ENCODE measurements at places on chromosomes 7 and 10. TPM values are rescaled to one million over a fixed set of nuclear protein-coding genes. Genes with fewer than 3 reads are reported as not detected.
A peak's percentile ranks its signal among the peaks of the same experiment; 100 is the strongest.

TMEM236 gene
- 1.9 TPM for total RNA-seq

GAD2 gene
- total RNA-seq: not detected

TBL2 gene
- 33.6 TPM for total RNA-seq

NACAD gene
- 4.2 TPM for total RNA-seq

ARID5B gene
- total RNA-seq: 77.9 TPM

VWA2 gene
- total RNA-seq: 6.5 TPM

ETV1 gene
- 28.6 TPM for total RNA-seq

UTF1 gene
- not detected for total RNA-seq

PPIF gene
- 36.7 TPM for total RNA-seq

SDK1 gene
- total RNA-seq: 38.3 TPM

SPDYE9 gene
- total RNA-seq: not detected

HOXA2 gene
- total RNA-seq: 2.9 TPM

DNA sequence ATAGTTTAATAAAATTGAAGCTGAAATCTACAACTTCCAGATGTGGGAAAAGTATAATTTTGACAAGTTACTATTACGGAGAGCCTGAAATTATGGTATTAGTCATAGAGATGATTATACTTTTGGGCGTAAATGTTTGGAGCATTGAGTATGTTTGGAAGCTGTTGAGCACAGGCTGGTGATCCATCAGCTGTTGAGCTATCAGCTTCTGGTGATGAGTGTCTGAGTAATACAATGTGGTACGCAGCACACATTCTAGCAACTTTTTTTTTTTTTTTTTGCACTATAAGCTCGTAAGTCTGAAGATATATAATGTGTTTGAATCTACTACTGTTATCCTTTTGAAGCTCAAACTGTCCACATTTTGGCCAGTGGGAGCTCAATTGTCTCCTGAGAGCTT is 123.4 kb downstream of the ATE1 start:
- no peaks in the 10 kb centered on the region for H3K4me1 ChIP-seq
- H3K36me3 ChIP-seq: no peaks in the 10 kb centered on the region
- no peaks in the 10 kb centered on the region for H3K27me3 ChIP-seq
- DNase-seq: no peak
- no peak overlapping the region for H3K27ac ChIP-seq
- H3K4me3 ChIP-seq: no peak overlapping the region

DNA sequence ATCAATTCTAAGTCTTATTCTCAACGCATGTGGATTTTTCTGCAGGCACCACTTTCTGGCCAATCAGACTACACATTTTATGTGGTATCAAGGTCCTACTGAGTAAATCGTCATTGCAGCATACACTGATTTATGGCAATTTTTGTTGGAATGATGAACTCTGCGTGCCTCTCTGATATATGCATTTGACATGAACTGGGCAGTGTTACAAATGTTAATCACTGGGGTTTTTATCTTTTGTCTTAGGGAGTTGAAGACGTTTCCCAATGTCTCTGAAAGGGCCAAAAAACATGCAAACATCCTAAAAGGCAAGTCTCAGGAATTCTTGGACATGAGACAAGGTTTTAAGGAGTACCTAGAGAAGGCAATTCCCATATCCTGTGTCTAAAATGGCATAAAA is 809.5 kb upstream of the CELF2 start:
- H3K36me3 ChIP-seq: no peaks in the 10 kb centered on the region
- H3K4me1 ChIP-seq: no peaks in the 10 kb centered on the region
- no peaks in the 10 kb centered on the region for H3K27me3 ChIP-seq
- no peak overlapping the region for H3K27ac ChIP-seq

GRCh38 chr10:52865213-52865612 is 92.6 kb upstream of the MBL2 start:
- H3K4me1 ChIP-seq: no peaks in the 10 kb centered on the region
- H3K27me3 ChIP-seq: no peaks in the 10 kb centered on the region
- no peaks in the 10 kb centered on the region for H3K36me3 ChIP-seq
- H3K27ac ChIP-seq: no peak overlapping the region

GRCh38 chr7:18536486-18536885 is 40.9 kb downstream of the HDAC9 start:
- H3K27ac ChIP-seq: no peak overlapping the region
- H3K4me1 ChIP-seq: peaks cover 3% of the 10 kb centered on the region
- H3K4me3 ChIP-seq: no peak overlapping the region
- H3K27me3 ChIP-seq: no peaks in the 10 kb centered on the region
- DNase-seq: no peak

- H3K4me3 ChIP-seq: no peak overlapping the region
- H3K27ac ChIP-seq: no peak overlapping the region
- no peaks in the 10 kb centered on the region for H3K4me1 ChIP-seq
These were observed 134.9 kb downstream of the RAMP3 start for GRCh38 chr7:45292481-45292880.

- H3K4me3 ChIP-seq: no peak overlapping the region
- H3K27me3 ChIP-seq: no peaks in the 10 kb centered on the region
- H3K36me3 ChIP-seq: no peaks in the 10 kb centered on the region
- DNase-seq: no peak
- H3K4me1 ChIP-seq: no peaks in the 10 kb centered on the region
- no peak overlapping the region for H3K27ac ChIP-seq
These were observed 156.8 kb upstream of the FRMD4A start for GRCh38 chr10:14487488-14487883.

DNA sequence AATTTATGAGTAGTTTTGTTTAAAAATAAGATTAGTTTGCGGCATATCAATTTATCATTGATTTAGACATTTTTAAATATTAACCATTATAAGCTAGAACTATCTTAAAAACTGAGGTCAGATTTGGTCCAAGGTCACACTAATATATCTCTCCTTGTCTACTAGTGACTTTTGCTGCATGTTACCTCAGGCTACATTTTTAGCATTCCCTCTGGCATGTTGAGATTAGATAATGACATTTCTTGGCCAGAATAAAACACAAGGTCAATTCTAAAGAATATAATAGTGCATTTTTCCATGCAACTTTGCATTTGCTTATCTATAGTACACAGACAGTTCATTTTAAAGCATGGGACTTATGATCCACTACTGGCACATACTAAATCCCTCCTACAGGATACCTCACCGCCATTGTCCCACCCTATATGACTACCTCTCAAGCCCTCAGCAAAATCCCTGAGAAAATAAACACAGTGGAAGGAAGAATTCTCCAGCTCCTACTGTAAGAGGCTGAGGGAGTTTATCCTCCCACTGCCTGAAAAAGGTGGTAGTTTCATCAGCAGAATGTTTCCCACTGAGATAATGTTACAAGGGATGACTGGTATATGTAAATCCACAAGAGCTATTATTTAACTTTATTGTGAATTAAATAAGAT is 816.4 kb downstream of the GRM8 start:
- no peak overlapping the region for H3K27ac ChIP-seq
- H3K36me3 ChIP-seq: no peaks in the 10 kb centered on the region
- DNase-seq: peak; percentile 4
- H3K4me1 ChIP-seq: no peaks in the 10 kb centered on the region
- no peaks in the 10 kb centered on the region for H3K27me3 ChIP-seq
- H3K4me3 ChIP-seq: no peak overlapping the region

DNA sequence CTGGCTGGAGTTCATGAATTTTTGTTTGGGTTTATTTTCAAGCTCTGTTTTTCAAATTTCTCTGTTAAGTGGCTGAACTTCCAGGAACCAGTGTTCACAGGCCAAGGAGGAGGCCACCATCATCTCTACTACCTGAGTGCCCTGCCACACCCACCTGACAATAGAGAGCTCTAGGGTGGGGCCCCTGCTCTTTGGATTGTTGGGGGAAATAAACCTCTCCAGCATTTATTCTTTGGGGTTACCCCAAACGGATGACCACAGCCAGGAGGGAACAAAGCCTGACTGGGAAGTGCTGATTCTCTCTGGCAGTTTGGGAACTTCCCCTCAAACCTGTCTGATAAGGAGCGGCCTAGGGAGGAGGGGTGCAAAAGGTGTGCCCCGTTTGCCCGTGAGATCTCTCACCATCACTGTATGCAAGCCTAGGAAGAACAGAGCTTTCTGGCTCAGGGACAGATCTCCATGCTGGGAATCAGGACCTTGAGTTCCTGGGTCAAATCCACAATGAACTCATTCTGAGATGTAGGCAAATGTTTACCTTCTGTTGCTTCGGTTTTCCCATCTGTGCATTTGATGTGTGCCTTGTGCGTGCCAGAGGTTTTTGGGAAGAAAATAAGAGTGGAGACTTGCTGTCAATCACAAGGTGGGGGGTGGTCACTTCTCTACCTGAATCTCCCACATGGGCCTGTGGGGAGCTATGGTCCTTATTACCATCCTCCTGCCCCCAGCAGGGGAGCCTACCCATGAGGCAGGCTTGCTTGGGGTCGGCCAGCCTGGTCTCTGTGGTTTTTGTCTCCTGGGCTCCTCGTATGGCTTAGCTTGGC is 27.7 kb upstream of the PDCD4 start:
- DNase-seq: no peak
- no peaks in the 10 kb centered on the region for H3K27me3 ChIP-seq
- H3K4me3 ChIP-seq: no peak overlapping the region
- no peaks in the 10 kb centered on the region for H3K36me3 ChIP-seq
- H3K4me1 ChIP-seq: peaks cover 19% of the 10 kb centered on the region

DNA sequence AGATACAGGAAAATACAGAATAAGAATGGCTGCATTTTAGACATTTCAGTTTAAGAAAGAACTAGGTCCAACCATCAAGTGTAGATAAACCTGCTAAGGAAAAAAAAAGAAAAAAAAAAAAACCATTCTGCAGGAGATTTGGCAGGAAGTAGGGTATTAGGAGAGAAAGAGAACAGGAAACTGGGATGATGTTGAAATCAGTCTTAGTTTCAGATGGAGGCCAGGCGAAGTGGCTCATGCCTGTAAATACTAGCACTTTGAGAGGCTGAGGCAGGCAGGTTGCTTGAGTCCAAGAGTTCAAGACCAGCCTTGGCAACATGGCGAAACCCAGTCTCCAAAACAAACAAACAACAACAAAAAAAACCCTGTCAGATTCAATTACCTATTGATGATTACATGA is 120.2 kb downstream of the RAB11FIP2 start:
- H3K4me1 ChIP-seq: no peaks in the 10 kb centered on the region
- DNase-seq: no peak
- no peaks in the 10 kb centered on the region for H3K27me3 ChIP-seq

DNA sequence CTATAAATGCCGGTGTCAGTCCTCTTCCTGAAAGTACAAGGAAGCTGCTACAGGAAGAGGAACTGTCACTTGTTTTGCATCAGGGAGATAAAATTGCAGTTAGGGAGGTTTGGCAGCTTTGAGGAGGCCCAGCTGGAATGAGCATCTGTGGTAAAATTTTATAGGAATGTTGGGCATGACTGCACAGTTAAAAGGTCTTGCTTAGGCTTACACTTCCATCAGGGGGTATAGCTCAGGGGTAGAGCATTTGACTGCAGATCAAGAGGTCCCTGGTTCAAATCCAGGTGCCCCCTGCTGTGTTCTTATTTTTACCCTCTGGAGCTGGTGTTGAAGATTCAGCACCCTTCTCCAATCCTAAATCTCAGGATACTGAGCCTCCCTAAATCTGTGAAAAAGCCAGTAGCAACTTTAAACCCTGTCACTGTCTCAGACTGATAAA is 65.9 kb downstream of the ZNF467 start:
- H3K36me3 ChIP-seq: no peaks in the 10 kb centered on the region
- no peak overlapping the region for H3K4me3 ChIP-seq
- H3K27me3 ChIP-seq: no peaks in the 10 kb centered on the region
- no peaks in the 10 kb centered on the region for H3K4me1 ChIP-seq
- no peak overlapping the region for H3K27ac ChIP-seq

- no peak for DNase-seq
- H3K4me1 ChIP-seq: no peaks in the 10 kb centered on the region
These were observed 124.4 kb upstream of the FGFR2 start for GRCh38 chr10:121722665-121723064.

- DNase-seq: no peak
- no peak overlapping the region for H3K27ac ChIP-seq
- no peak overlapping the region for H3K4me3 ChIP-seq
- no peaks in the 10 kb centered on the region for H3K27me3 ChIP-seq
These were observed 235.0 kb upstream of the PLPP4 start for GRCh38 chr10:120221873-120222485.

GRCh38 chr10:123294109-123294508 is 139.9 kb downstream of the BUB3 start:
- no peaks in the 10 kb centered on the region for H3K4me1 ChIP-seq
- H3K27me3 ChIP-seq: no peaks in the 10 kb centered on the region
- no peak overlapping the region for H3K27ac ChIP-seq
- H3K4me3 ChIP-seq: no peak overlapping the region

GRCh38 chr10:44478040-44478439 is 93.1 kb upstream of the CXCL12 start:
- no peak overlapping the region for H3K27ac ChIP-seq
- no peak overlapping the region for H3K4me3 ChIP-seq
- H3K27me3 ChIP-seq: no peaks in the 10 kb centered on the region
- peaks cover 2% of the 10 kb centered on the region for H3K4me1 ChIP-seq
- DNase-seq: no peak
- no peaks in the 10 kb centered on the region for H3K36me3 ChIP-seq

GRCh38 chr7:112009081-112009480 is 197.1 kb downstream of the DOCK4 start:
- no peaks in the 10 kb centered on the region for H3K27me3 ChIP-seq
- no peak overlapping the region for H3K4me3 ChIP-seq
- no peaks in the 10 kb centered on the region for H3K36me3 ChIP-seq
- H3K4me1 ChIP-seq: no peaks in the 10 kb centered on the region
- no peak overlapping the region for H3K27ac ChIP-seq
- no peak for DNase-seq

DNA sequence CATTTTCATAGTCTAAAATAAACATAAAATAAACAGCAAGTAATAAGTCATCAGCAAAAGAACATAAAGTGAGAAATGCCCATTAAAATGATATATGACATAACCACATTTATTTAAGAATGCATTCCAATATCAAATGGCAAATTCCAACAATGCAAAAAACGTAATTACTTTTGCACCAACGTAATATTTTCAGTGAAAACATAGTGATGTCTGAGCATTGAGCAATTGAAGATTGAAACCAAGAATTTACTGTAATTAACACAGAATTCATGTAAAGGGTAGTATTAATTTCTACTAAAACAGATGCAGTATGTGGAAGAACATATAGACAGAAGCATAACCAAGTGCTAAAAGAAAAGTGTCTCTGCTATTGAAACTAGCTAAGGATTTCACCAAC is 123.0 kb upstream of the TNS3 start:
- H3K27ac ChIP-seq: no peak overlapping the region
- no peak overlapping the region for H3K4me3 ChIP-seq
- DNase-seq: no peak

GRCh38 chr7:55775051-55775420 is 87.5 kb downstream of the SEPTIN14 start:
- no peak overlapping the region for H3K4me3 ChIP-seq
- no peaks in the 10 kb centered on the region for H3K36me3 ChIP-seq
- H3K27ac ChIP-seq: no peak overlapping the region
- no peaks in the 10 kb centered on the region for H3K27me3 ChIP-seq

DNA sequence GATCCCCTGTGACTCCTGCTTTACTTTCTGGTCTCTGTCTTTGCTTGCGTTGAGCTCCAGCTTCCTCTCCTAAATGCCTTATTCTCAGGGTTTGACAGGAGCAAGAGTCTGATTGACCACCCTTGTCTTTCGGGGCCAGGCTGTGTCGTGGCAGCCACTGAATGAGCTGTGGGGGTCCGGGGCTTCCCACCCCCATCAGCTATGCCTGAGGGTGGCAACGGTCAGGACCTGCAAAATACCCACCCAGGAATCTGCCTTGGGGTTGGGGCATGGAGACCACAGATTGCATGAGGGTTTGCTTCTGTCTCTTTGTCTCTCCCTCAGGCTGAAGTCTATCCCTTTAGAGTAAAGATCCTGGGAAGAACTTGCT is 20.6 kb downstream of the SMKR1 start:
- no peaks in the 10 kb centered on the region for H3K4me1 ChIP-seq
- H3K27me3 ChIP-seq: no peaks in the 10 kb centered on the region
- no peak for DNase-seq
- no peak overlapping the region for H3K27ac ChIP-seq
- H3K4me3 ChIP-seq: no peak overlapping the region
